ENCODE measurements at places on chromosomes 3 and 15.
A peak's percentile ranks its signal among the peaks of the same experiment; 100 is the strongest.

- DNase-seq: no peak
These were observed 172.4 kb downstream of the DCLK3 start for GRCh38 chr3:36591959-36592358.

- no peak for DNase-seq
These were observed 91.6 kb downstream of the PPARG start for GRCh38 chr3:12380461-12380860.

DNA sequence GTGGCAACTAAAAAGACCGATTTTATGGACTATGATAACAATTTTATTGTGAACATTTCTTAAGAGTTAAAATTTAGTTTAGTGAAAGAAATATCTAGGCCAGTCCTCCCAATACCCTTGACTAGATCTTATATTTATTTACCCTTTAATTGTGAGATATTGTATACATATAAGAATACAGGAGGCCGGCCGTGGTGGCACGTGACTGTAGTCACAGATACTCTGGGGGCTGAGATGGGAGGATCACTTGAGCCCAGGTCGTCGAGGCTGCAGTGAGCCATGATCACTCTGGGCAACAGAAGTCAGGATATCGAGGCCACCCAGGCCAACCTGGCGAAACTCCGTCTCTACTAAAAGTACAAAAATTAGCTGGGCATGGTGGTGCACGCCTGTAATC lies 756 bp upstream of the RMDN3 start:
- DNase-seq: peak; percentile 55

- DNase-seq: no peak
These were observed 24.7 kb upstream of the PRR23E start for GRCh38 chr3:127168271-127168670.

- no peak for DNase-seq
These were observed 166.3 kb upstream of the CHRM5 start for GRCh38 chr15:33801954-33802353.

DNA sequence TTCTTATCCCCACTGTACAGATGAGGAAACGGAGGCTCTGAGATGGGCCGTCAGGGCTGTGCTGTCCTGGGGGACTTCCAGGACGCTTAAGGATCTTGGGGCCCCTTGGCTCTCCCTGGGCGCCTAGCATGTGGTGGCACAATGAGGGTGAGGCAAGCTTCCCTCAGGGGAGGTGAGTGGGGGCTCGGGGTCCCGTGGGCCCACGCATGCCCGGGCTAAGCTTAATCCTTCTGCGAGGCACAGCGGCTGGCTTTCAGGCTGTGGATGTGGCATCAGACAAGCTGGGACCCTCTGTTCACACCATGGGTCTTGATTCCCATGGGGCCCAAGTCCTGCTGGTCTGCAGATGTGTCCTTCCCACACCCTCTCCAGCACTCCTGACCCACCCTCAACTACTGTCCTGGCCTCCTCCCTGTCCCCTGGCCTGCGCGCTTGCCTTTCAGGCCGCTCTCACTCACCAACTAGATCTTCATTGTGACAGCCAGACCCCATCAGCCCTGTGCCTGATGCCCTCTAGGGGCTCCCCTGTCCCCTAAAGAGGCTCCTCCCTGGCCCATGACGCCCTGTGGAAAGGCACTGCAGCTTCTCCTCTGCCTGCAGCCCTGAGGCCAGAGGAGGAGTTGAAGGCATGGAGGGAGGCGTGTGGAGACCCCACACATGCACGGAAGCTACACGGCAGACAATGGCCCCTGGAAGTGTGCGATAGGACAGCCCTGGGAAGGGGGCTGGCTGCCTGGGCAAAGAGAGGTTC lies 11.3 kb downstream of the DUSP7 start:
- no peak for DNase-seq

DNA sequence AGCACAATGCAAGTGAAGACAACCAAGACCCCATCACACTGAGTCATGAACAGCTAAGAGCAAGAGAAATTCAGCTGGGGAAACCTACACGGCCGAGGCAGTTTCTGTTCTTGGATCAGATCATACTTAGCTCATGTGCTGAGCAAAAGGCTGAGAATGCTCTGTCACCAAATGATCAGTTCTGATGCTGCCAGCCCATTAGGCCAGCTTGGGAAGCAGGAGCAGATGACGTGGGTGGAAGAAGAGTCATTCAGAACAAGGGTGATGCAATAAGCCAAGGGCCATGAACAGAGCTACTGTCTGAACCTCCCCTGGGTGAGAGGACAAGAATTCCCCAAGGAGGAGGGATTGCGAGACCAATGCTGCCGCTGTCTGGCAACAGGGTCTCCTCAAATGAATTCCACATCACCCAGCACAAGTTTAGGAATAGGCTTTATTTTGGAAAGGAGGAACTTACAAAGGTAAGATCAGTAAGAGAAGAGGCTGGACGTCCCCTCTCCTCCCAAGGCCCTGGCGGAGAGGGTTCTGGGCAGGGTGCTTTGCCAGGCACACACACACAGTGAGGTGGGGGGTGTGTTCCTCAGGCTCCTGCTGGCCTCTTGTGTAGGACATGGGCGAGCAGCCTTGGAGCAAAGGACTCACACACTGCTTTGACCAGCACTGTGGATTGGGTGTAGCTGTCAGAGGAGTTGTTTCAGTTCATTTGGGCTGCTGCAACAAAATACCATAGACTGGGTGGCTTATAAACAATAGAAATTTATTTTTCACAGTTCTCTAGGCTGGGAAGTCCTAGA lies 65.6 kb upstream of the CTXND1 start:
- no peak for DNase-seq

- peak; percentile 25 for DNase-seq
These were observed 96.5 kb downstream of the SUCLG2 start for GRCh38 chr3:67557848-67558355.

- DNase-seq: no peak
These were observed 19.5 kb downstream of the PHC3 start for GRCh38 chr3:170162052-170162451.

GRCh38 chr3:48042071-48042760 lies 26.0 kb upstream of the MAP4 start:
- DNase-seq: no peak

DNA sequence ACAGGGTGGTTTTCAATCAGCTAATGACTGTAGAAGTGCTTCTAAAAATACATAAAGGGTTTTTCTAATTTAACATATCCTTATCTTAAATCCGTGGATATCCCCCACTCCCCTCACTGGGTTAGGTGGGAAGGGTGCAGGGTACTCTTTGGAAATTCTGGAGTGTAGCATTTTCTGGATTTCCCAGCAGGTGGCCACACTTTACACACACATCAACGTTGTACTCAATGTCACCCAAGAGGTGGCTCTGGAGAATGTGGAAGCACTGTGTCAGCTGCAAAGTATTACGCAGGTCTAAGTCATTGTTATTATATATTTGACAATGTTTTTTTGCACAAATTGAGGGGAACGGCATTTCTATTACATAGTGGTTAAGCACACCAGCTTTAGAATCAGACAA lies 168.8 kb downstream of the CHDH start:
- peak; percentile 2 for DNase-seq

DNA sequence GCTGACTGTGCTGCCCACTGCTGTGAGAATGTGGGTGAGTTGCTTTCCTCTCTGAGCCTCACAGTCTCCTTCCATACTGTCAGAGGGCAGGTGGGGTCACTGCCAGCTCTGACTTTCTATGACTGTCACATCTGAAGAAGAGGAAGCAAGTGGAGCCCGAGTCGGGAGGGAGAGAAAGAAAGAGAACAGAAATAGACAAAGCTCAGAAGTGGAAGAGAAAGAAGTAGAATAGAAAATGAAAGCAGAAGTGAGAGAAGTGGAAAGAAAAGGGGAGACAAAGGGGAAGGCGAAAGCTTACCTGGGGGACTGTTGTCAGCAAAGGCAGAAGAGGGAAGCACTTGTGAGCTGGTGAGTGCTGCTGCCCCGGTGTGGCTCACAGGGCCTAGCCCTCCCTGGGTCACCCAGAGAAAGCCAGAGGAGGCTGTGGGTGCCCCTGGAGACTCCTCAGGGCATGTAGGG lies 57.9 kb downstream of the EPHB1 start:
- no peak for DNase-seq

- DNase-seq: peak; percentile 8
These were observed 31.6 kb upstream of the UBXN7 start for GRCh38 chr3:196463804-196464203.

GRCh38 chr15:85500060-85500708 lies 119.8 kb downstream of the AKAP13 start:
- no peak for DNase-seq

- peak; percentile 86 for DNase-seq
These were observed 36.3 kb upstream of the TMC3 start for GRCh38 chr15:81410318-81410753.

GRCh38 chr15:96408591-96409183 lies 78.2 kb downstream of the NR2F2 start:
- no peak for DNase-seq

DNA sequence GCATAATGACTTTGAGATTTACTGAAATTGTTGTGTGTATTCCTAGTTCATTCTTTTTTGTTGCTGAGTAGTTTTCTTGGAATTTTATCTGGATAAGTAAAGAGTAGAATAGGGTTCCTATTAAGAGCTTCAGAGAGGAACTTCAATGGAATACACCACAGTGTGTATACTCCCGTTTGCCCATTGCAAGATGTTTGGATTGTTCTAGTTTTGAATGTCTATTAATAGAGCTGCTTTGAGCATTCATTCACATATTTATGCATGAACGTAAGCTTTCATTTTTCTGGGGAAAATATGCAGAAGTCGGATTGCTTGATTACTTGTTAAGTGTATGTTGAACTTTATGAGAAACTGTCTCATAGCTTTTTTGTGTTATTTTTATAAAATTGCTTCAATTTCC lies 580.5 kb downstream of the OTOL1 start:
- no peak for DNase-seq

DNA sequence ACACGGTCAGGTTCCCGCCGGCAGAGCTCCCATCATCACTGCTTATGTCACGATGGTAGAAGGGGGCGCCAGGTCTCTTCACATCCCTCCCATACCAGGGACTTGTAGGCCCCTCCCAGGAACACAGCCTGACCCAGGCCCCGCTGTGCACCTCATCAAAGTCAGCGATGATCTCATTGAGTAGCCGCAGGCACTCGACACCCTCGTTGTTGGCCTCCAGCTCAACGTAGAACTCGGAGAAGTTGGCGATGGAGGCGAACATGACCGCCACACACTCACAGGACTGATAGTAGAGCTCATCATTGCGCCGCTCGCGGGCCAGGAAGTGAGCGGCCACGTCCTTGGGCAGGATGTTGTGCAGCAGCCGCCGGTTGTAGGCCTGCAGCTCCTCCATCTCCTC lies 89.2 kb downstream of the SEC22A start:
- no peak for DNase-seq

DNA sequence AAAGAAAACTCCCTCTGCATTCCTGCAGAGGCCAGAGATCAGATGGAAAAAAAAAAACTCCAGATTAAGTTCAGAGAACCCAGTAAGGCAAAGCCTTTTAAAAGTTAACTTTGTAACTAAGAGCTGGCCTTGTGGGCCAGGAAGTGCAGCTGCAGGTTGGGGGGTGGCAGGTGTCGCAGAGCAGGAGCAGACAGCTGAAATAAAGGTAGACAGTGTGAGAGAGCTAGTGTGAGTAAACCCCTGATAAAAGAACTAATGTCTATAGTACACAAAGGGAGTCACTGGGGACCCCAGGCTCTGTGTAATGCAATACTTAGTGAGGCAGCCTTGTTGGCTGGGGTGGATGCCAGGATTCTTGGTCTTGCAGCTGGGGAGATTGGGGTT lies 42.1 kb downstream of the PPCDC start:
- peak; percentile 89 for DNase-seq

GRCh38 chr15:64222573-64223366 lies 59.9 kb upstream of the PPIB start:
- no peak for DNase-seq

GRCh38 chr15:63909819-63910437 lies 76.2 kb upstream of the HERC1 start:
- peak; percentile 37 for DNase-seq

- peak; percentile 95 for DNase-seq
These were observed 24.9 kb downstream of the ABTB1 start for GRCh38 chr3:127697551-127698240.

GRCh38 chr3:32438596-32439344 lies 47.1 kb downstream of the CMTM7 start:
- no peak for DNase-seq

- peak; percentile 25 for DNase-seq
These were observed 28.3 kb upstream of the ADCY5 start for GRCh38 chr3:123476967-123477750.

- no peak for DNase-seq
These were observed 33.9 kb downstream of the MYO5C start for GRCh38 chr15:52261498-52262242.

Data from NCI-H2171 treated with DMSO at 0.1 percent for 48 hours (cell line).